Breast epithelium (tissue), 4 donors: ENCODE measurements at places on chromosomes 16 and 17. TPM values are rescaled to one million over a fixed set of nuclear protein-coding genes. Genes with fewer than 3 reads are reported as not detected.

The KCNAB3 gene
- total RNA-seq: 1.5 TPM

- DNase-seq: no peak
- peaks cover 36% of the 10 kb centered on the region for H3K27me3 ChIP-seq
- no peaks in the 10 kb centered on the region for H3K36me3 ChIP-seq
- no peaks in the 10 kb centered on the region for H3K4me1 ChIP-seq
Measured at GRCh38 chr17:81813861-81814683, 10.1 kb downstream of the GCGR start.

GRCh38 chr17:4641297-4642195 is at the start of gene ALOX15:
TSS of gene ALOX15 (minus strand) at chr17:4641678. CDS start at chr17:4641651, 27 bp downstream.
- no peaks in the 10 kb centered on the region for H3K4me1 ChIP-seq
- H3K36me3 ChIP-seq: no peaks in the 10 kb centered on the region
- H3K27ac ChIP-seq: no peak within 1 kb of the TSS
- no peaks in the 10 kb centered on the region for H3K27me3 ChIP-seq
- no peak within 1 kb of the TSS for H3K4me3 ChIP-seq
- DNase-seq: no peak

GRCh38 chr16:48602356-48603014 is 7.5 kb downstream of the N4BP1 start:
- H3K36me3 ChIP-seq: no peaks in the 10 kb centered on the region
- no peak for DNase-seq
- peaks cover 22% of the 10 kb centered on the region for H3K4me1 ChIP-seq
- no peak overlapping the region for H3K4me3 ChIP-seq
- no peak overlapping the region for H3K27ac ChIP-seq
- H3K27me3 ChIP-seq: no peaks in the 10 kb centered on the region

The CRK gene
- total RNA-seq: 76.8 TPM

- H3K27ac ChIP-seq: no peak overlapping the region
- no peaks in the 10 kb centered on the region for H3K36me3 ChIP-seq
- H3K4me3 ChIP-seq: no peak overlapping the region
- DNase-seq: no peak
Measured at GRCh38 chr17:77769762-77770161, 188.7 kb upstream of the TNRC6C start.

GRCh38 chr16:83737729-83738354 is 69.9 kb upstream of the HSBP1 start:
- H3K4me3 ChIP-seq: no peak overlapping the region
- H3K27me3 ChIP-seq: no peaks in the 10 kb centered on the region

GRCh38 chr16:72470541-72470940 is 298.6 kb upstream of the PMFBP1 start:
- H3K27me3 ChIP-seq: no peaks in the 10 kb centered on the region
- no peak overlapping the region for H3K27ac ChIP-seq
- H3K36me3 ChIP-seq: no peaks in the 10 kb centered on the region
- H3K4me3 ChIP-seq: no peak overlapping the region

- H3K36me3 ChIP-seq: no peaks in the 10 kb centered on the region
- no peak for DNase-seq
- H3K4me1 ChIP-seq: peaks cover 5% of the 10 kb centered on the region
Measured at GRCh38 chr16:635573-636205, 416 bp downstream of the METTL26 start.

- H3K36me3 ChIP-seq: no peaks in the 10 kb centered on the region
- H3K27ac ChIP-seq: no peak overlapping the region
- no peaks in the 10 kb centered on the region for H3K4me1 ChIP-seq
- H3K27me3 ChIP-seq: no peaks in the 10 kb centered on the region
- no peak overlapping the region for H3K4me3 ChIP-seq
Measured at GRCh38 chr17:43945074-43945829, 3.0 kb upstream of the PPY start.

The EMP2 gene
- 66.0 TPM for total RNA-seq

DNA sequence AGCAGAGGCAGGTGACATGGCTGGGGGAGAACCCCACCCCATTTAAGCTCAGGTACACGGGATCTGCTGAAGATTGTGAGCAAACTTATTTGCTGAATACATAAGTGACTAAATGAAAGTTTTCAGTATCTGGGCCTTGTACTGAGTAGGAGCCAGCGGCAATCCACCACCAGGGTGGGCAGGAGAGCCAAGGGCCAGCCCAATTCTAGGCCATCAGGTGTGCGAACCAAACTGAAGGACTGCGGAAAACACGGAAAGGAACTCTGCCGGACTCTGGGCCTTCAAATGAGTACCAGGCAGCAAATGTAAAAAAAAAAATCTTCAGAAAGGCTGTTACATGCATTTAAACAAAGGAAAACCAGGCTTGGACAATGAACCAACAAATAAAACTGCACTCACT is 19.7 kb downstream of the ARHGAP17 start:
- H3K36me3 ChIP-seq: no peaks in the 10 kb centered on the region
- DNase-seq: no peak
- H3K4me1 ChIP-seq: no peaks in the 10 kb centered on the region
- no peaks in the 10 kb centered on the region for H3K27me3 ChIP-seq

DNA sequence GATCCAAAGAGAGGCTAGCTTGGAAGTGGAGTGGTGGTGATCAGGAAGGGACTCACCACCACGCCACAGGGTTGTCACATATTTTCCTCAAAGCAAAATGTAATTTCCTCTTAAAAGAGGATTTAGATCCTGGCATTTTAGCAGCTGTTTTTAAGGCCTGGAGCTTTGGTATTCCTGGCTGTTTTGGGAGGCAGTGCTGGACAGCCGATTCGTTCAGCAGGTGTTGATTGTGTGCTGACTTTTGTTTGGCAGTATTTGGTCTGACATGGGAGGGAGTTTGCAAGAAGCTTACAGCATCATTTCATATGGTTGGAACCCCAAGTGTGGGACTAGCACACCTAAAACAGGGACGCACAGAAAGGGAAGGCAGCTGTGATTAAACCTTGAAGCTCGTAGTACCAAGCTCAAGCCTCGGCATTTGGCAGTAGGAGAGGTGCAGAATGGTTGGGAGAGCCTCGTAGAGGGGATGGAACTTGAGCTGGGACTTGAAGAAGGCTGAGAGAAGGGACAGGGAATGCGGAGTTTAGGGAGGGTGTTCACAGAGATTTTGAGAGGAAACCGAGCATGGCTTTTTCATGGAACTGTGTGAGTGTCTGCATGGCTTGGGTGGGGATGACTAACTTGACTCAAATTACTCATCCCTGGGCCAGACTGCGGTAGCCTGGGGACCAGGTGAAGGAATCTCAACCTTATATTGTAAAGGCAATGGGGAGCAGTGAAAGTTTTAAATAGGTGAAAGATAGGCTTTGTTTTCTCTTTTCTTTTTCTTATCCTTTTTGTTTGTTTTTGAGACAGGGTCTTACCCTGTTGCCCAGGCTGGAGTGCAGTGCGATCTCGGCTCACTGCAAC is 52.3 kb downstream of the RPTOR start:
- H3K4me1 ChIP-seq: no peaks in the 10 kb centered on the region
- DNase-seq: no peak
- H3K27me3 ChIP-seq: no peaks in the 10 kb centered on the region
- no peak overlapping the region for H3K27ac ChIP-seq
- no peak overlapping the region for H3K4me3 ChIP-seq

The CALB2 gene
- total RNA-seq: 7.5 TPM

- H3K4me3 ChIP-seq: no peak overlapping the region
- no peak for DNase-seq
- no peaks in the 10 kb centered on the region for H3K27me3 ChIP-seq
- H3K27ac ChIP-seq: no peak overlapping the region
- H3K4me1 ChIP-seq: no peaks in the 10 kb centered on the region
Measured at GRCh38 chr17:81502471-81503017, 10.1 kb downstream of the ACTG1 start.

The LHX1 gene
- not detected for total RNA-seq

- no peak for DNase-seq
- H3K4me1 ChIP-seq: no peaks in the 10 kb centered on the region
- H3K4me3 ChIP-seq: no peak overlapping the region
- peaks cover 88% of the 10 kb centered on the region for H3K27me3 ChIP-seq
Measured at GRCh38 chr16:86572041-86572521, 5.5 kb downstream of the FOXC2 start.

The STH gene
- total RNA-seq: not detected

DNA sequence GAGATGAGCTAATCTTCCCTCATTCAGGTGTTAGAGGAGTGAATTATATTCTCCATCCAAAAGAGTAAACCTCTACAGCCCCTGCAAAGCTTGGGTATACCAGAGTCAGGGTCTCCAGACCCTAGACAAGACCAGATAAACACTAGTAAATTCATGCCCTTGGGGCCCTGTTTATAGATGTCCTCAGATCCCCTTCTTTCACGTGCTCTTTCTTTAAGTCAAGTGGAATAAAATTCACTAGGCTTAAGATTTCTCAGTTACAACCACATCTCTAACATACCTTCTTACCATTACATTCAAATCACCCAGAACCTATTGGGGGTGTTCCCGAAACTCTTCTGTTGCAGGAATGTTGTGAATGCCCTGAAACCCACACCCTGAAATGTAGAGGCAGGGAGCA is 2.2 kb upstream of the C17orf58 start:
- no peak overlapping the region for H3K27ac ChIP-seq
- H3K4me1 ChIP-seq: peaks cover 4% of the 10 kb centered on the region
- H3K4me3 ChIP-seq: no peak overlapping the region
- no peak for DNase-seq

DNA sequence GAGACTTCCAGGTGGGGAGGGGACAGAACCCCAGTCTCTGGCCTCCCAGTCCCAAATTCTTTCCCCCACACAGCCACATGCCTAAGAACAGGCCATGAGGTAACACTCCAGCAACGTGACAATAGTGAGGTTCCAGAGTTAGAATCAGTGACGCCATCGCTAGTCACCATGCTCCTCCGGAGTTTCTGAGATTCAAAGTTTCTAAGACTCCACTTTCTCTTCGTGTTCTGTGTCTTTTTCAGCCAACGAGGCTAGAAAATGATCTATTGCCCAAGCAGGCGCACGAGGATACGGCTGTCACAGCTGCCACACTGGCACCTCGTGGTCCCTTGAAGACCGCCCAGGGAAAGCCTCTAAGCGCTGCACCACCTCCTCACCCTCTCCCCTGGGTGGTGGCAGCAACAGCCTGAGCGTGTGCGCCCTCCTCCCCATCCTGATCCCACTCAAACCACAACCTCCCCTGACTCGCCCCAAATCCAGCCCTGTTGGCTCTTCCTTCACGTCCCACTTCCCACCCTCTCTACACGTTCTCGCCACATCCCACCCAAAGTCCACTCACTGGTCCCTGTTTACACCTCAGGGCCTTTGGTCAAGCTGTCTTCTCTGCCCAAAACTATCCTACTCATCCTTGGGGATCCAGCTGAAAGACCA is 1.0 kb downstream of the MCRIP1 start:
- peaks cover 4% of the 10 kb centered on the region for H3K4me1 ChIP-seq
- H3K36me3 ChIP-seq: no peaks in the 10 kb centered on the region
- no peak for DNase-seq
- H3K27ac ChIP-seq: peak overlapping the region; percentile 90
- H3K4me3 ChIP-seq: peak overlapping the region; percentile 81
